ENCODE measurements at places on chromosomes 4 and X.

DNA sequence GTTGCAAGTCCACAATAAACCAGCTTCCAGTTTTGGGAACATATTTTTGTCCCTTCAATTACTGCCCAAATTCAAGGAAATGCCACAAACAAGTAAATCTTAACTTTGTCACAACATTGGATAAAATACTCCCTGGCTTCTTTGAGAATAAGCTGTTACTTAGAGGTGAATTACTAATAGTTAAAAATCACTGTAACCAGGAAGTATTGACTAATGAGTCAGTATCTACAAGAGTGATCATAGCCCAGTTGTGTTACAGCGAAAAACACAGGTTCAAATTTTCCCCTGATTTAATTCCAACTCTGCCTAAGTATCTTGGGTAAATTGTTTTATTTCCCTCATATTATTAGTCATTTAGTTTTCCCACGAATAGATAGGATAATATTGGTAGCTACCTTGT lies 291.2 kb upstream of the PPARGC1A start:
- DNase-seq, result no peak

GRCh38 chr4:25839687-25840086 lies 23.1 kb downstream of the SEL1L3 start:
- no peak for DNase-seq

GRCh38 chr4:53951414-53951813 lies 113.0 kb downstream of the CHIC2 start:
- no peak for DNase-seq

GRCh38 chrX:148593987-148594386 lies 93.6 kb downstream of the AFF2 start:
- no peak for DNase-seq

DNA sequence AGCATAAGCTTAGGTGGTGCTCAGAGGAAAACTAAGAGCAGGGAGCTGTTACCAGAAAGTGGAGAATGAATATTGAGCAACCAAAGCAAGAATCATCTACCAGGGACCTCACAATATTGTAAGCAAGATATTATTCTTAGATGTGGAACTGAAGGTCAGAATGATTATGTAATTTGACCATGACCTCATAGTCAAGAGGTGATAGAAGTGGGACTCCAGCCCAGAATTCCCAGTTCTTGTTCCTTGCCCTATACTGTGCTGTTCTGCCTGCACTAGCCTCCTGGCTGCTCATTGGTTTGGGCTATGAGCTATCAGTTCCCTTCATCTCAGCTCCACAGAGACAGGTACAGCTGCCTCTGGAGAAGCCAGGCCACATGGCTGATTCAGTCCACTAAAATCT lies 229.4 kb downstream of the LDB2 start:
- DNase-seq, result no peak

- peak; percentile 8 for DNase-seq
These were observed 448.5 kb downstream of the TRAM1L1 start for GRCh38 chr4:116636917-116637316.

DNA sequence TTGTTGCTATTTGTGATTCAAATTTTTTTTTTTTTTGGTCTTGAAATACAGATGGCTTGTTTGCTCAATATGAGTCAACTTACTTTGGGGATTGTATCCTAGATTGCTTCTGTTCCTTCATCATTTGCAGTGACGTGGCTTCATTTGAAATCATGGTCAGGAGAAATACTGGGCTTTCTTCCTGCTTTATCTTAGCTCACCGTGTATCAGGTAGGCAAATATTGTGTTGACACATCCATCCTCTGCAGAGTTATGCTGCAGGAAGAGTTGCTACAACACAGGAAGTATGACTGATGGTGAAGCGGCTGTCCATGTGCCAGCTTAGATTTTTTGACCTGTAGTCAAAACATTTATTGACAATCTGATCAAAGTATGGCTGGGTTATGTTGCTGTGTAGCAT lies 232.2 kb downstream of the C4orf33 start:
- peak; percentile 60 for DNase-seq

DNA sequence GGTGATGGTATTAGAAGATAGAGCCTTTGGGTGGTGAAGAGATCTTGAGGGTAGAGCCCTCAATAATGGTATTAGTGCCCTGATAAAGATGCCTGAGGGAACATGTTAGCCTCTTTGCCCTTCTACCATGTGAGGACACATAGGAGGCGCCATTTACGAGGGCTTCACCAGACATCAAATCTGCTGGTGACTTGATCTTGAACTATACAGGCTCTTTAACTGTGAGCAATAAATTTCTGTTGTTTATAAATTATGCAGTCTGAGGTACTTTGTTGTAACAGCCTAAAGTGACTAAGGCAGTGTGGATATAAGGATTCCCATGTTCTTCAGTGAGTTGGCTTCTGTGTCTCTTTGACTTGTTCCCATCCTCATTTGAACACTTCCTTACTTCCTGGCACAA lies 11.8 kb downstream of the MOB1B start:
- no peak for DNase-seq

GRCh38 chr4:133058701-133059100 lies 90.4 kb upstream of the PCDH10 start:
- DNase-seq, result no peak

- DNase-seq, result peak; percentile 28
These were observed 7.5 kb downstream of the BCOR start for GRCh38 chrX:40090050-40090804.

DNA sequence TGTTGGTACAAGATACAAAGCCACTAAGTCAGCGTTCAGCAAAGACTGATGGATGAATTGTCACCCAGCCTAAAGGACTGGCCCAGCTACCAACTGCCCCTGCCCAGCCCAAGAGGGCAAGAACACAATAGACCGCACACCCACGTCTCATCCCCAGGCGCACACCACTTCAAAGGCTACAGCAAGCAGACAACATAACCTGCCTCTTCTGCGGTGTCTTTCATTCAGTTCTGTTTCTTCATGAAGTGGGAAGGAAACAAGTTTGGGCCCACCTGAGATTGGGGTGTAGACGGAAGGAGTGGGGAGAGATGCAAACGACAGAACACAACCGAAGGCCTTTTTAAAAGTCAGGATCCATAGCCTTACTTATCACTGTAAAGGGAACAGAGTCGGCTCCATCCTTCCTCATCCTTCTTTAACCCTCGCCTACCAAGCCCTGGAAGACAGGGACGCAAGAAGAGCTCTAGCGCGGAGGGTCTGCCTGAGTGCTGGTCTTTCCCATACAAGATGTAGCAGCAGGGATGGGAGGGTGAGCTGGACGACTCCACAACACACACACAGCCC lies 691 bp downstream of the SCARB2 start:
- DNase-seq, result peak; percentile 48

DNA sequence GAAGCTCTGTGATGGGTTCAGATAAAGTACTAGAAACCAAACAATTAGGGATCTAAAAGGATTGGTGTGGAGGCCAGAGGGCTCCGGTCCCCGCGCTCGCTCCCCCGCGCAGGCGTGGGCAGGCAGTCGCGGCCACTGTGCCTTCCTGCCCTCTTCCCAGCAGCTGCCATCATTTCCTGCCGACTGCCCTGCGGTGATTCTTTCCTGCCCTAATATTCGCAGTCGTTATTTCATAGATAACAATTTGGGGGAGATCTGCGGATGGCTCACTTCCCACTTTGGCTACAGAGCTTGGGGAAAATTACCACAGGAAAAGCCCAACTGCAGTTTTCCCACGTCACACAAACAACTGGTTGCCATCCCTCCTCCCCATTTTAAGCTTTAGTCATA lies 2.2 kb downstream of the GRIA2 start:
- no peak for DNase-seq

- DNase-seq, result no peak
These were observed 101.8 kb upstream of the CXorf51B start for GRCh38 chrX:146707781-146708180.

- DNase-seq, result no peak
These were observed 9.9 kb downstream of the CFAP99 start for GRCh38 chr4:2428496-2429213.

DNA sequence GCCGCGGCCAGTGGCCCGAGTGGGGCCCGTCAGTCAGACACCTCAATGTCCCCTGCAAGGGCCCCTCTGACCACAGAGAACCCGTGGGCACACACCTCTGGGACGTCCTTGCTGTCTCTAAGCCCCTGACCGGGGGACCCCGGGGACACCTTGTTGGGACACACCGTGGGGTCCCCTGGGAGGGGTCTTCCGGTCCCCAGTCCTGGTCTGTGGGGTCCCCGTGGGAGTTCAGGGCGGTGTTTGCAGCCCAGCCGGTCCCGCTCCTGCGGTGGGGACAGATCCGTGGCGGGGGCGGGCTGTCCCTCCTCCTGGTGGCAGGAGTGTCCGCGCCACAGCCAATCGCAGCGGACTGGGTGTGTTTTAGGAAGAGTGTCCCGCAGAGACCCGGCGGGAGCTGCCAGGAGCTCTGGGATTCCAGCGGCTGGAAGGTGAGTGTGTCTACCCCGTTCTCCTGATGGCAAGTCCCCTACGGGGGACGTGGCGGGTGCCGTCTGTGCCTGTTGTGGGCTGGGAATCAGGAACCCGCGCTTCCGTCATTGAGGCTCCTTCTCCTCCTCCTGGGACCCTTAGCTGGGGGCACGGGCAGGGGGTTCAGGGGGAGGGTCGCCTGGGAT lies 5.1 kb upstream of the PLCXD1 start:
- peak; percentile 86 for DNase-seq

- DNase-seq, result no peak
These were observed 29.6 kb upstream of the BBS12 start for GRCh38 chr4:122702939-122703338.

- DNase-seq, result no peak
These were observed 366.2 kb downstream of the MAPK10 start for GRCh38 chr4:85993641-85994040.

- no peak for DNase-seq
These were observed 54.5 kb downstream of the CPLX1 start for GRCh38 chr4:771464-771863.

GRCh38 chrX:22278375-22278774 lies 5.7 kb downstream of the CBLL2 start:
- no peak for DNase-seq

- DNase-seq, result no peak
These were observed 466.8 kb upstream of the INTU start for GRCh38 chr4:127165971-127166370.

GRCh38 chrX:125132274-125132673 lies 187.4 kb upstream of the TEX13C start:
- DNase-seq, result no peak

GRCh38 chr4:2832981-2833670 lies 10.5 kb upstream of the ADD1 start:
- DNase-seq, result no peak

DNA sequence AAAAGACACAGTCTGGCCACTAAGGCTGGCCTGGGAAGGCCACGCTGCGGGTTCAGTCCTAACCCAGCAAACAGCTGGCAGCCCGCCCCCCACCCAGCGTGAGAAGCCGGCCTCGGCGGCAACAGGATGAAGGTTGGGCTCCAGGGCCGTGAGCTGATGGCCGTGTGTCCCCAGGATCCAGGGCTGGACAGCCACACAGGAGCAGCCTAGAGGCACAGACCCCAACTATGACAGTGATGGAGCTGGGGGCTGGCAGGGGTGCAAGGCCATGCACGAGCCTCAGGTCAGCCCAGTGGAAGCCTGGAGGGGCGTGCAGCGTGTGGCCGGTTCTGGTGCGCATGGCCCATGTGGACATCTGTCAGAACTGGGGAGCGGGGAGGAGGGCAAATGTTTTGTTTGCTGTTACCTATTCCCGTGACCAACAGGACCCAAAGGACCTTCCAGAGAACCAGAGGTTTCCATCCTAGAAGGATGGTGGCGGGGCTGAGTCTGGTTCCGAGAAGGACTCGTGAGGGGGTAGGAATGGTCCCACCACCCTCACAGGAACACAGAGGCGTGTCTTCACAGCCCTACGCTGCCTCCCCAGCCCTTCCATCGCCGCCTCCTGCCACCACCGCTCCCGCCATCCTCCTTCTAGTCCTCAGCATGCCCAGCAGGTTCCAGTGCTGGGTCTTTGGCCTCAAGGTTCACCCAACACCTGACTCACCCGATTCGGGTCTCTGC lies 46.5 kb downstream of the ZFYVE28 start:
- no peak for DNase-seq

- no peak for DNase-seq
These were observed 42.3 kb upstream of the SRD5A3 start for GRCh38 chr4:55303760-55304165.

DNA sequence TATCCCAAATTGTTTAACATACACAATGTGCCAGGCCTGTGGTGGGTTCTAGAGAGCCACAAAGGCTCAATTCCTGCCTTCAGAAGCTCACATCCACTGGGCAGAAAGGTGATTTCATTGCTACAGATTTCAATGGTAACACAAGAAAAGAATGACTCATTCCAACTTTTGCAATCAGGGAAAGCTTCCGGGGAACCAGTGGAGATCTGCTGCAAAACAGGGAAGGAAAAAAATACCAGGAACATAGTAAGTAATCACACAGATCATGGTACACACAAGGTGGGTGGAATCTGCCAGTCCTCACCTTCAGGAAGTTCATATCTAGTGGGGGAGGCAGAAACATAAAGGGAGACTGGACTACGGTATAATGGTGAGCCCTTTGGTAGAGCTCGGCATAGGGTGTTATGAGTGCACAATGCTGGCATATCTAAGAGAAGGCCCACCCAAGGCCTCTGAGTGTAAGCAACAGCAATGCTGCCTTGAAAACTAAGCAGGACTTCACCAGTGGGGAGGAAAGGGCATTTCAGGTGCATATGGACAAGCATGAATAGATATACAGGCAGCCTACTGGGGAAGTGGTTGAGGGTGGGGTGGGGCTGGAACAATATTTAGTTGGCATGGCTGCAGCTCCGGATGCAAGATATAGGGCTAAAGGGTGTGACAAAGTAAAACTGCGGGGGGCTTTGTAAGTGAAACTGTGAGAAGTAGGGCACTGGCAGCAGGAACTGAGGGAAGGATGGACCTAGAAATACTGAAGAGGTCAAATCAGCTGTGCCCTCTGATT lies 24.2 kb downstream of the GPRIN3 start:
- DNase-seq, result peak; percentile 84

DNA sequence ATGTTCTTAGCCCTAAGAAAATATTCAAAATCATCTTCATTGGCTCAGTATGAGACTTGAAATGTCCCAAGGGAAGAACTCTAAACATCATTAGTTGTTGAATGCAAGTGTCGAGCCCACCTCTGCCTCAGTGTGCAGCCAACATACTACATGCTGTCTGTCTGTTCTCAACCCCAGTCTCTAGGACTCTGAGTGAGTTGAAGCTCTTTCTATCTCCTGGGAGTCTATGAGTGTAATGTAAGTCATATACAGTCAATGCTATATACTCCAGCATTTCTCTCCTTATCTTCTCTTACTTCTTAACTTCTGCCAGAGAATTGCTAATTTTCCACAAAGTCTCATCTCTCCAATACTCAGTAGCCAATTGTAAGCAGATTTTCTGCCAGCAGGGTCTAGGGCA lies 61.3 kb downstream of the SPATA18 start:
- no peak for DNase-seq
